NCI-H524 treated with DMSO at 0.1 percent for 48 hours (cell line): ENCODE measurements at places on chromosomes 16 and 17.

- DNase-seq = no peak
Measured at GRCh38 chr17:33664116-33664840, 371.2 kb upstream of the ASIC2 start.

DNA sequence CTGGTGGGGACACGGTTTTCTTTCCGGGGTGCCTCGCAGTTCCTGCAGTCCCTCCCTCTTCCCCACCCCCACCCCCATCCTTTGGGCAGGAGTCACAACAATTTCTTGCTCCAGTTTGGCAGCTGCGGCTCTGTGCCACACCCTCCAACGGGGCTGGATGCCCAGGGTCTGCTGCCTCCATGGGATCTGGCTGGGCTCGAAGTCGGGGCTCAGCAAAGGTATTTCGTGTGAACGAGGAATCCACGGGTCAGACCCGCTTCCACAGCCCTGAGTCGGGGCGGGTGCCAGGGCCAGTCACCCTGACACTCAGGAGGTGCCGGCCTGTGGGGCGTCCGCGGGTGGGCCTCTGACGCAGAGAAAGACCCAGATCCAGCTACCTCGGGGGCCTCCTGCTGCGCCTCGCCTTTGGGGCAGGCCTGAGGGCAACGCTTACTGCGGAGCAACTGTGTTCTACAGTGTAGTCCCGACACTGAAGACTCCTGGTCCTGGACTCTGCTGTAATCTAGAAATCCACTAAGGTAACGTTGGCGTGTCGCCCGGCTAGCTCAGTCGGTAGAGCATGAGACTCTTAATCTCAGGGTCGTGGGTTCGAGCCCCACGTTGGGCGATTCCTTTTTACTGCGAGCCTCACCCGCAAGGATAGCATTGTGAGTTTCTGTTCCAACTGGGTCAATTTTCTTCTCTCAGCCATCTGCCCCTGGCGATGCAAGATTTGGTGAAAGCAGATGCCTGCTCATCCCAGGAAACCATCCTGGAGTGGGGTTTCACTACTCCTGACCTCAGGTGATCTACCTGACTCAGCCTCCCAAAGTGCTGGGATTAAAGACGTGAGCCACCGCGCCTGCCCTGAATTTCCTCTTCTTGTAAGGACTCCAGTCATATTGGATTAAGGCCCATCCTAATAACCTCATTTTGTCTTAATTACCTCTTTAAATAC, 12.6 kb upstream of the OR1F1 start:
- peak; percentile 47 for DNase-seq

- no peak for DNase-seq
Measured at GRCh38 chr17:81992306-81993102, 15.1 kb downstream of the ASPSCR1 start.

- DNase-seq = no peak
Measured at GRCh38 chr17:29292071-29292991, 1.6 kb downstream of the NUFIP2 start.

GRCh38 chr17:8073627-8074484, 13.7 kb downstream of the ALOX12B start:
- no peak for DNase-seq

GRCh38 chr17:689556-690275, 24.9 kb downstream of the VPS53 start:
- DNase-seq = no peak
